ENCODE measurements at places on chromosomes 3 and 15.

- no peak for DNase-seq
Observed at GRCh38 chr15:42890161-42890913, 30.2 kb downstream of the TTBK2 start.

DNA sequence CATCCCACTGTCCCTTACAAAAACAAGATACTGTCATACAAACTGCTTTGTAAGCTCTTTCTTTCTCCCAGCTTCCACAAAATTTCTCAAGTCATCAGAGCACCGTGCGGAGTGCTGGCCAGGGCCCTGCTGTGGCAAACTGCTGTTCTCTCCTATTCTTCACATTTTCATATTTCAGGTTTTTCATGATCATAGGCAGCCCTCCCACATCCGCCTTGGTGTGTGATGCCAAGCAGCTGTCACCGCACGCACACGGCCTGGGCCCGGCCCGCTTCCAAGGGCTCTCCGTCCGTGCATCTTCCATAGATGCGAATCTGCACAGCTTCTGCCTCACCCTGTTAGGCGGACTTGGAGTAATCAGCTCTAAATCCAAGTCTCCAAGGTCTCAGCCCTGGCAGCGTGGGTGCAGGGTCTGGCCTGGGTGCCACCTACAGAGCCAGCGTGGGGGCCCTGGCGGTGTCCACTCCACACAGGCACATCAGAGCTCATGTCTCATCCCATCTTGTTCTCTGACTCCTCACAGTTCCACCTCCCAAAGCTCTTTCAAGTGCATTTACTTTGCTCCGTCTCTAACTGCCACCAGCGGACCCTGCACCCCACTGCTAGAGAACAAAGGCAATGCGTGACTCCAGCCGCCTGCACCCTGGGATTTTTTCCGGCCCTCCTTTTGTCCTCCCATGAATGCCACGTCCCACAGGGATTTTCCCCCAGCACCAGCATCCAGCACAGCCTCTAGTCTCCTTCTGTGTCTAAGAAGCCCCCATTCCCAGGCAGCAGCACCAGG lies 27.2 kb downstream of the CYFIP1 start:
- DNase-seq, result no peak

- no peak for DNase-seq
Observed at GRCh38 chr3:187618722-187619121, 51.5 kb downstream of the SST start.

DNA sequence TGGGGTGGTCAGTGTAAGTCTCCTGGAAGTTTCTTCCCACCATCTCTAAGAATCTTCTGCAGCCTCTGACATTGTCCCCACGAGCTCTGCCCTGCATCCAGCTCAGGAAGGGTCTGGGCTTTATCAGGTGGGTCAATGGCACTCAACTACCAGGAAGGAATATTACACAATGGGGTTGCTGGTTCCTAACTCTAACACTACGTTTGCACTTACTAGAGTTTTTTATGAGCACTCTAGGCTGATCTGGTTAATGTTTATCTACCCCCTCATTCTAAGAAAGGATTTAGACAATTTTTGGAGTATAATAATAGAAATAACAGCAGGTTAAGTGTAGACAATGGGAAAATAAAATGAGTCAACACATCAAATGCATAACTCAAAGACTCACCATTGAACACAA lies 411.1 kb upstream of the RGMA start:
- DNase-seq, result no peak

DNA sequence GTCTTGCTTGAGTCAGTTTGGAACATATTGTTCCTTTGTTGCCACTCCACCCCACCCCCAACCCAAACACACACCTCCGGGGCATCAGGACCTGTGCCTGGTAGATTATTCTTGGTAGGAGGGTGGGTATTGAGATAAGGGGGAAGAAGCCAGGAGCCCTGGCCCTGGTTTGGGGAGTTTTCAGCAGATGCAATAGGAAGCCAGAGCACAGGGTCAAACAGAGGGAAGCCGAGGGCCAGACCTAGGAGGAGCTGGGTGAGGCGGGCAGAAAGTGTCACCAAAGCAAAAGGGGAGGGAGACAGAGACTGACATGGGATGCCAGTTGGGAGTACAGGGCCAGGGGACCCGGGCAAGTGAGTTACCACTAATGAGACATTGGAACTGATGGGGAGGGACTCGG lies 163.1 kb downstream of the RPLP1 start:
- no peak for DNase-seq

DNA sequence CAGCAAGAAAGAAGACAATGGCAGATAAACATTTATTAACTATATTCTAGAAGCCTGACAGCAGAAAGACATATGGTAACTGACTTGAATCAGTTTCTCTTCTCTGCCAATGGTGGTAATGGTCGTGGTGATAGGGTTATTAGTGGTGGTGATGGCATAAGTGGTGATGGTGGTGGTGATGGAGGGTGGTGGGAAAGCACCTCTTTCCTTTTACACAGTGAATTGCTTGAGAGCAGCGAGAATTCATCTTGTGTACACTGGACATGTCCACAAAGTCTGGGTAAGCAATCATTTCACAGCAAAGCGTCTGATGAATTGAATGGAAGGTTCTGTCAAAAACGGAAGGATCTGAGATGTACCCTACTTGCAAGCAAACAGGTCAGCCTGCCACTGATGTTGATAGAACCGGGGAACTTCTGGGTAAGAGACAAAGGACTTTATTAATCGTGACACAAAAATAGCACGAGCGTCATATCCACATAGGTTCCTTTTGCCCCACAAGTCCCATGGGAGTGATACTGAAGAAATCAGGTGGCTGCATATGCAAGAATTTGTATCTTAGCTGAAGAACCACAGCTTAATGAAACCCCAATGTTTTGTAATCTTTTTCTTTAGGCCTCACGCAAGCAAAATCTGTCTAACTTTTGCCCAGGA lies 23.5 kb upstream of the TBC1D5 start:
- DNase-seq, result no peak

DNA sequence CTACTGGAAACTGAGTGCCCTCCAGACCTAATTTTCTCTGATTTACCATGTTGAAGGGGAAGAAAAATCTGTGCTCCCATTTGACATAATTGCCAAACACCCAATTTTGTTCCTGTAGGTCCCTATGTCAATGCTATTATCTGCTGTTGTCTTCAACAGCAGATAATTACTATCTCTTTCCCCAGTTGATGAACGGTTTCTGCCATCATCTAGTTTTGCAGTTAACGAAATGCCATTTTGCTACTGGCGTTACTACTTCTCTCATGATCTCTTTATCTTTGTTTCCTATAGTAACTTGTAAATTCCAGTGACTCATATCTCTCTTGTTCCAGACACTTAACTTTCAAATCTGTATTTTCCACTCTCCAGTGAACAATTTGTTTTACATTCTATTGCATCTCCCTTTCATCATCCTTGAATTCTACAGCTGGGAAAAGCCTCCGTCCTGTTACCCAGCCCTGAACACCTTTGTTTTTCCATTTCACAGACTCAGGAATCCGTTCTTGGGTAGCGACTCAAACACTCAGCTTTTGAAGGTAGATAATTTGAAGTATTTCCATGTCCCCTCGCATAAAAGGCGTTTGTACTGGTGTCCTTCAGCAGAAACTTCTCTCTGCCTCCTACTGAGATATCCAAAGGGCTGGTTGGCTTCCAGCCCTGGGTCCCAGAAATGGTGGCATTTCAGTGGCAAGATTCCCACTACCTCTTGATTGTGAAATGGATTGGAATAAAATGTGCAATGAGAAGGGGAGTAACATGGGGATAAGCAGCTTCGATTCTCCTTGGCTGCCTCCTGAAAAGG lies 111.7 kb downstream of the FOXB1 start:
- no peak for DNase-seq

DNA sequence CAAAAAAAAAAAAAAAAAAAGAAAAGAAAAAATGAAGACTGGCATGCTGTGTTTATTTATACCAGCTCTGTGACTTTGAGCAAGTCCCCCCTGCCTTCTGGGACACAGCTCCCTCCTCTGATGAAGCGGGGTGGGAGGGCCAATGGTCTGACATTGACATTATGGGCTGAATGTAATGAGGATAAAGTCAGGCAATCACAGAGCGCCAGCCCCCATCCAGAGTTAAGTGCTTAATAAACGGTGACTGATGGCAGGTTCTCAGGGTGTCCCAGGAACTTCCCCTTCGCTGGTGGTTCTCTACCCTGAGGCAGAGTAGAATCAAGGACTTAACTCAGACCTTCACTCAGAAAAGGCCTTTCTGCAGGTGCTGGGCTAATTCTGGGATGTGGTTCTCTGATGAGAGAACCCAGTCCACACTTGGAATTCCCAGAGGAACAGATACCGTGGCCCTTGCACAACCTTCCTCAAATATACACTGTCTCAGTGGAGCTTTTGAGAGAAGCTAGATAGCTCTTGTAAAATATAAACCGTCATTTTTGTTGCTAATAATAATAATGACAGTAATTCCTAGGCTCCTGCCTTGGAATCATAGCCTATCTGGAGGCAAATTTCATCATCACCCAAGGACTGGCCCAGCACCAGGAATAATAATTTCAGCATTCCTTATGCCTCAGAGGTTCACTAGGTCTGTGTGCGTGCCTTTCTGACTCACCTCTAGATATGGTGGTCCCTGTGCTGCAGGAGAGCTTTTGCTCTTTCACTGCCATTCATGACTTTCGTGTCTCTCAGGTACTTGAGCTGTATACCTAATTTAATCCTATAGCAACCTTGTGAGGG lies 115.8 kb downstream of the RPLP1 start:
- DNase-seq, result no peak

DNA sequence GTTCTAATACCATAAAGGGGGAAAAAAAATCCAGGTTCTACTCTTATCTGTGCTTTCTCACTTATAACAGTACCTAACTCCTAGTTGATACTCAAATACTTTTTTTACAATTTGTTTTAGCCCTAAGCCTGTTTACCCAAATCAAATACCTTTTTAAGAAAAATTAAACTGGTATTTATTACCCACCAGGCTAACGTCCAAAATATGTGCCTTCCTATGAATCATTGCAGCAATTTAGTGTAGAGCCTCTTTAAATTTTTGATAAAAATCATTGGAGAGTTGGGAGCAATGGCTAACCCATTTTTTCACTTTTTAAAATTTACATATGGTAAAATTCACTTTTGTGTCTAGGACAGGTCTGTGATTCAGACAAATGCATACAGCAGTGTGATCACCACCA lies 27.9 kb downstream of the FILIP1L start:
- no peak for DNase-seq

DNA sequence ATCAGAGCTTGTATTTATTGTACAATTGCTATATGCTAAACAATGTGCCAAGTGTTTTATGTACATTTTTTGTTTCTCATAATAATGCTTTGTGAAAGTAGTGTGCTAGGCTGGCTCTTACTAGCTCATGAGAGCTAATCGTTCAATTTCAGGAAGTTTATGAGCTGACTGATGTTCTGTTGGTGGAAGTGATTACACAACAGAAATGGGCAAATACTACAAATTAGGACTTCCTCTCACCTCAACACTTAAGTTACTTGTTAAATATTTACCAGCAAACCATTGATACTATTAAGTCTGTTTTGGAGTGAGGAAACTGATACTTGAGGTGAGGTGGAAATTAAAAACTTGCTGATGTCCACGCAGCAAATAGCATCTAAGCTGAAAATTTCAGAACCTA lies 32.3 kb downstream of the SLC9C1 start:
- no peak for DNase-seq

- no peak for DNase-seq
Observed at GRCh38 chr3:81249540-81250029, 511.9 kb downstream of the GBE1 start.

DNA sequence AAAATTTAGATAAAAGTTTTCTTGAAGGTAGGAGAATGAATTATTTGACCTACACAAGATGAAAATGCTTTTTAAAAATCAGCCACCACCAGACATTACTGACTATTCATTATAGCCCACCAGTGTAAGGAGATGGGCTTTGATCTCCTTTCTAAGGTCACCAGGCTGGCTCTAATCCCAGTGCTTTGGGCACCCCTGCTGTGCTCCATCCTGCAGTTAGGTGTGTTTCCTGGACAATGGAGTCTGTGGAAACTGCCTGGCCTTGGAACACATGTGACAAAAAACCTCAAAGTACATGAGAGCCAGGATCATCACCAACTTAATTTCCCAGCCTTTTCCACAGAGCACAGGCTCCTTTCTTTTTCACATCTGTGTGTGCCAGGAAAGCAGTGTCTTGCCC lies 260.9 kb downstream of the CHST2 start:
- DNase-seq, result no peak

DNA sequence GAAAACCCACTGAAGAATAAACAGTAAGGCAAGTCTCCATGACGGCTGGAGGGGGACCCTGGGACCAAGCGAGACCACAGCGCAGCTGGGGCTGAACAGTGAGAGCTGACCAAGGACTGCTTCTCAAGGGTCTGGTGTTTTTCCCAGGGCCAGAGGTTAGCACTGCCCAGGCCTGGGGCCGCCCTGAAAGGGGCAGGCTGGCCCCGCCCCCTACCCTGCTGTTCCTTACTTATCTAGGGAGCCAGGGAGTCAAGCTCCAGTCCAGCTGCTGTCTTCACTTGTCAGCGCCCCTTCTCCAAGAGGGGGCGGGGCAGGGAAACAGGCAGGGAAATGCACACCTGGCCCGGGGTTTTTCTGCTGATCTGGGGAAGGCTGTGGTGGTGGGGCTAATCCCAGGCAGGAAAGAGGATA lies 51.6 kb upstream of the HACD2 start:
- no peak for DNase-seq

DNA sequence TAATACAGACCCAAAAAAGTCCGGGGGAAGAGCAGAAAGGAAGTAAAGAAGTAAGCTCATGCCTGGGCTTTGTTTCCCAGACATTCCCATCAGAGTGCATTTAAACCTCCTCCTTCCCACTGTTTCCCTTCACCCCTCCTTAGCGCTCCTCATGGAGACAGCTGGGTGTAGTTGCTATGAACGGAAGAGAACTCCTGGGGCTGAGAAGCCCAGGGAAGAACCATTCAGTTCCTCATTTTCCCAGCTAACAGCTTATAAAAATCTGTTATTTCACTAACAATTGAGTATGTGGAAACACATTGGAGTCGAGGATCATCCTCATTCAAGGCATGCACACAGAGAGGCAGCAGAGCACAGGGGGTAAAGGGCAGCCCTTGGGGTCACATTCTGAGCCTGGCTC lies 299.3 kb downstream of the SHQ1 start:
- DNase-seq, result no peak

- no peak for DNase-seq
Observed at GRCh38 chr15:65223996-65224395, 12.7 kb upstream of the CILP start.
